Suppressor macrophage (primary cell): ENCODE measurements at places on chromosomes 12 and 14.
A peak's percentile ranks its signal among the peaks of the same experiment; 100 is the strongest.

DNA sequence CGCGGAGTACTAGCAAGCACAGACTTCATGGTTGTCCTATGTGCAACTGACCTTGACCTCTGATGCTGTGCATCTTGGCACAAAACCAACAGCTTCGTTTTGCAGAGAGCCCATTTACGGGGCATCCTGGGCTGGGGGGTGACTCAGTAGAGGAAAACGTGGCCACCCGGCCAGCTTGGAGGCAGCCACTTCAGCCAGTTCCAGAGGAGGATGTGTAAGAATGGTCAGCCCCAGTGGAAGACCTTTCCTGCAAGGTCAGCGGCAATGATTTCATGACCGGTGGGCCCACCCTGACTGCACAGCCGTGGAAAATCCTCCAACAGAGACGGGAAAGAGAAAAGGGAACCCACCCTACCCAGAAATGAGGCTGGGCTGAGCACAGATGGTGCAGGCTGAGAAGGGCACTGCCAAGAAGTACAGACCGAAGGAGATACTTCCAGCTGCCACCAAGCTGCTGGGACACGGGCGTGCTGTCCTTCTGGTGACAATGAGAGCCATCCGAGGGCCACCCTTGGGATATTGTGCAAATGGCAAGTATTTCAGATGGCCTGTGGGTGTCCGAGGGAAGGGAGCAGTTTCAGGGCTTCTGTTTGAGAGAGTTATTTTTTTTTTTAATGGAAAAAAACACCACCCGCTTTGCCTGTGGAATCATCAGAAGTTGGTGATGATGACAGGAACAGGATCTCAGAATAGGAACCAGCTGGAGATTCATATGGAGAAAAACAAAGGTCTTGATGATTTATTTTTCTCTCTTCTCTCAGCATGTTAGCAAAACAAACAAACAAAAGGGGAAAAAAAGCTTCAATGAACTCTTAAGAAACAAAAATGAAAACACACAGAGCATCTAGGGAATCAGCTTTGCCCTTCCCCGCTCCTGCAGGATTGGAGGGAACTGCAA lies 120.2 kb upstream of the RFLNA start:
- no peak for DNase-seq

GRCh38 chr12:62977418-62977817 lies 42.5 kb upstream of the PPM1H start:
- DNase-seq: no peak

DNA sequence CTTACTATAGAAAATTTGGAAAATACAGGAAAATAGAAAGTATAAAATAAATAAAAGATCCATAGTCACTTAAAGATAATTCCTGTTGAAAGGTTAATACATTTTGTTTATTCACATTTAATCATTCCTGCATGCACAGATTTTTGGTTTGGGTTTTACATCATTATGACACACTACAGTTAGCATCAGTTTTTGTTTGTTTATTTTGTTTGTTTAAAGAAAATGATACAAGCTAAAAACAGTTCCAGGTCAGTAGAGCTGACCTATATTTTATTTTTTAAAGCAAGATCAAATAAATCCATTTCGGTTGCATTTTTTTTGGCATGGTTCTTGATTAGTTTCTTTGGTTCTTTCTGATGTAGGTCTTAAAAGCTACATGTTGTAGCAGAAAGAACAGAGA lies 68.8 kb upstream of the CCDC91 start:
- DNase-seq: no peak

- DNase-seq: no peak
Measured at GRCh38 chr14:38578278-38578681, 322.4 kb upstream of the CLEC14A start.

DNA sequence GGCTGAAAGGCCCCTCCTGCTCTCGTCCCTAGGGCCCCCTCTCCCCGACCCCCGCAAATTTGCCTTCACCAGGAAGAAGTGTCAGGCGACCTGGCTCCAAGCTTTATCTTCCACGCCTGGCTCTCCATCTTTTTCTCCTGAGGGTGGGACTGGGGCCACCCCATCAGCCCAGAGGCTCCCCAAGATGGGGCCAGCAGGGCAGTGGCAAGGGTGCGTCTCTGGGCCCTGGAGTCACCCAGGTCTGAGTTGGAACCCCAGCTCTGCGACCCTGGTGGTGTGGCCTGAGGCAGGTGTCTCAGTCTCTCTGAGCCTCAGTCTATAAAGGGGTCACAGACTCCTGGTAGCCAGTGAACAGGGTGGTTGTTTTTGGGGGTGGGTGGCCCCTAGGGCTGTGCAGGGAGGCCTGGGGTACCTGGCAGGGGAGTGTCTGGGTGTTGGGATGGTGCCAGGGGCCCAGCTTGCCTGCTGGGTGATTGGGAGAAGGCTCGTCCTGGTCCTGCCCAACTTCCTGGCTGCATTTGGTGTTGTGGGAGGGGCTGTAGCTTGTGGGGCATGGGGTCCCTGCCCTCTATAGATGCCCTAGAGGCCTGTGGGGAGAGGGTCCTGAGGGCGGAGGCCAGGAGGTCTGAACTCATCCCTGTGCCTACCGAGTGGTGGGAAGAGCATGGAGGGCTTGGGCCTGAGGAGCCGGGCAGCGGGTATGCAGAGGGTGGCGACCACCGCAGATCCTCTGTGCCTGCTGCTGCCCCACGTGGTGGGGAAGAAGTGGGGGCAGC lies 7.6 kb downstream of the KIF26A start:
- DNase-seq: no peak

- DNase-seq: no peak
Measured at GRCh38 chr14:56100556-56100955, 17.7 kb upstream of the PELI2 start.

DNA sequence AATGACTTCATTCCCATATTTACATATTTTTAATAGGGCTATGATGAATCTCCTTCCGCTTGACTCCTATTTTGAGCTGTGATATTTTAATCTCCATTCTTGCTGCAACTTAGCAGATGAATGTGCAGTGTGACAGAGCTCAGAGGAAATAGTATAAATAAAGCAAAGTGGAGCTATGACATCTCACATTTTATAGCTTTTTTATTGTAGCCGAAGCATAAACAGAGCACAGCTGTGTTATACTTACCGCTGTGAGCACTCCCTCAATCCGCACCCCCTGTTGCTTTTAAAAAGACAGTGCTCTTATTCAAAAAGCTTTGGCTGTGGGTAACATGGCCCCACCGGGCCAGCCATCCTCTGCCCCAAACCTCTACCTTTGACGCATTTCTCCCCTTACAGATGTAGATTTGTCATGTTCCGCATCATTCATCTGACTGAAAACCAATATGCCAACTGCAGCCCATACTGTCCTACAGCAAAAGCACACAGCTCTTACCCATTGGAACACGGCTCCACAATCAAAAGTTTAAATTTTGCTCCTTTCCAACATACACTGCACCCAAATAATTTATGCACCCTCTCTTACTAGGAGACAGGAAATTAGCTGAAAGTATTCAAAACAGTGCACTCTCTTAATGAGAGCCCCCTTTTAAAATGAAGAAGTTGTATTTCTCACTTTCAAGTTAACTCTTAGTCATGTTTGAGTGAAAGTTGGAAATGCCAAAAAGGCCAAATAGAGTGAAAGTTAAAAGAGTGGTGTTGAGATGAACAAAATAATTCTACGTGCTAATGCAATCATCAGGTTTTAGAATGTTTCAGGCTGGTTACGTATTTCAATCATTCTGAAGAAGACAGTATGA lies 429.3 kb upstream of the SOX5 start:
- DNase-seq: no peak

- no peak for DNase-seq
Measured at GRCh38 chr14:30698463-30698862, 76.3 kb downstream of the SCFD1 start.

GRCh38 chr12:55922126-55922525 lies 5.6 kb downstream of the PYM1 start:
- DNase-seq: no peak

- no peak for DNase-seq
Measured at GRCh38 chr12:104138797-104139152, 765 bp upstream of the NFYB start.

DNA sequence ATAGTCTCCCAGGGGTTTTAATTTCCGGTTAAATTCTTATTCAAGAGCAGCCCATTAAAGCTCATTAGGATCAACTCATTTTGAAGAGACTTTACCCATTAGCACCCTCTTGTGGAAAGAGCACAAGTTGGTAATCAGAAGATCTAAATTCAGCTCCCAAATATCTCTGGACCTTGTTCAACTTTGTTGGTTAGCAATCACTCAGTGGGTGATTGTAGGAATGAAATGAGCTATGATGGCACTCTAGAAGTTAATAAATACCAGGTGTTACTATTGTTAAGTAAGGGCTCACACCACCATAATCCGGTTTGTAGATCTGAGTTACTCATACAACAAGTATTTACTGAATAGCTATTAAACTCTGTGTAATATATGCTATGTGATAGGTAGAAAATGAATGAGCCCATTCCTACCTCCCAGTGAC lies 42.9 kb downstream of the TRIP11 start:
- DNase-seq: peak; percentile 75

GRCh38 chr12:66066137-66066928 lies 64.2 kb downstream of the LLPH start:
- DNase-seq: no peak

DNA sequence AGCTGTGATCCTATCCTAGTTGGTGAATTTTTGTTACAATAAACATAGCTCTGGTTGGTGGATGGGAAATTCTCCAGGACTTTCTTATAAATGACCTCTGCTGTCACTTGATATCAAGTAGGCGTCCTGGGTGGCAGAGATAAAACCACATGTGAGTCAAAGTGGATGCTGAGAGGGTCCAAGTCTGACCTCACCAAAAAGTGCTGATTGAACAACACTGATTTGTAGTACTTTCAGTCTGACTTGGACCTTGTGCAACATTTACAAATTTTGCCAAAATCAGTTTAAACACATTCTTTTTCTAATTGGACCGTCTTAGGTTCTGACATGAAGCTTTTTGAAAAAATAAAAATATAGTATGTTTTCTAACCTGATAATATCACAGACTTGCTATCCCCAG lies 585.6 kb downstream of the GALC start:
- no peak for DNase-seq

DNA sequence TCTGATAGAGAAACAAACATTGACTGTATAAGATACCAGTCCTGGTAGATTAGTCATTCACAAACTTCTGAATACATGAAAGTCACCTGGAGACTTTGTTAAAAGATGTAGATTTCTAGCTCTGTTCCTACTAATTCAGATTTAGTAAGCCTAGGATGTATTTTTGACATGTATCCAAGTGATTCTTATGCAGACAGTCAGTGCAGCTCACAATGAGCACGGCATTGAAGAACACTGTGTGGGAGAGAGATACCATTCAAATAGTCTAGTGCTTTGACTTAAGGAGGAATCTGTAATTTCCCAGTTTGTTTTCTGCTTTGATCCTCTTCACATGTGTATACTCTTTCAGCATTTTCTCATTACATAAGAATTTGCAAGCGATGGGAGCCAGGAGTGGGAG lies 68.7 kb upstream of the STXBP6 start:
- DNase-seq: no peak

GRCh38 chr12:26298785-26299621 lies 103.6 kb downstream of the SSPN start:
- DNase-seq: peak; percentile 93

DNA sequence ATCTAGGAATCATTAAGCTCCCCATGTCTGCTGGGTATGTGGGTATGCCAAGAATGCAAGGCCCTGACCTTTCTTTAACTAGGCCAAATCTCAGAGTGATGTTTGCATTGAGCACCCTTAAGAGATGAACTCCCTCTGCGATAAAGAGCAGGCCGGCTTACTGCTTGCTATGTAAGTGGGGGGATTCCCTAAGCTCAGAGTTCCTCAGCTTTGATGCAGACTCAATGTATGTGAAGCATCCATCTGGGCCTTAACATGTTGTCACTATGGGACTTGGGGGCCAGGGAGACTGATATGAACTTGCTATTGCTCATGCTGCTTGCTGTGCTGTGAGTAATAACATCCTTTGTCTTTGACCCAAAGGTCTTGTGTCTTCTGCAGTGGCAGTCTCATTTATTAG lies 149.7 kb downstream of the C12orf75 start:
- no peak for DNase-seq

DNA sequence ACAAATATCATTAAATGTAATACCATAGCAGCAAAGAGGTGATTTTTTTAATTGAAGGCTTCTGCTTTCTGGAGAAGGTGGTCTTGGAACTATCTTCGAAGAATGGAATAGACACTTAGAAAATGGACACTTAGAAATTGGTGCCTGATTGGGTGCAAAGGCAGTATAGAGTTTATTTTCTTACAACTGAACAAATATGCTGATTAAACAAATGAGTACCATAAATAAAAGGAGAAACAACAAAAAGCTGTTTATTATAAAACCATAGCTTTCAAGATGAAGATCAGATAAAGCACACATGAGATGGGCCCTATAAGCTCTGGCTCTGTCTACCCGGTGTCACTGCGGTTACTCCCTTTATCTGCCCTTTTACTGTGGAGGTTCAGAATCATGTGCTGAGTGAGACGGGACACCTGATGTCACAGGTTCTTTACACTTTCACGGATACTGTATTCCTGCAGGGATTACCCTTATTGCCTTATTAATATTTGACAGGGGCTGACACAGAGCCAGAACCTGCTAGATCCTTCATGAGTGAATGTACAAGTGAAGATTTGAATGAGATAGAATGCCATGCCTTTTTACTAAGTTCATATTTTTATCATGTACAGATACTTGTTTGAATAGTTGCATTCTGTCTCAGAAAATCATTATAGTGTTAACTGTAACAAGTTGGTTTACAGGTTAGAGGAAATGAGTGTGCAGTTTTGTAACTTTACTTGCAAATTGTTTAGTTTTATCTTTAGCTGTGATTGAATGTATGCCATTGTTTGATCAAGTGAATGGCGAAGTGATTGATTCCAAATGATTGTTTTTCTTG lies 477.5 kb upstream of the RGS6 start:
- no peak for DNase-seq

DNA sequence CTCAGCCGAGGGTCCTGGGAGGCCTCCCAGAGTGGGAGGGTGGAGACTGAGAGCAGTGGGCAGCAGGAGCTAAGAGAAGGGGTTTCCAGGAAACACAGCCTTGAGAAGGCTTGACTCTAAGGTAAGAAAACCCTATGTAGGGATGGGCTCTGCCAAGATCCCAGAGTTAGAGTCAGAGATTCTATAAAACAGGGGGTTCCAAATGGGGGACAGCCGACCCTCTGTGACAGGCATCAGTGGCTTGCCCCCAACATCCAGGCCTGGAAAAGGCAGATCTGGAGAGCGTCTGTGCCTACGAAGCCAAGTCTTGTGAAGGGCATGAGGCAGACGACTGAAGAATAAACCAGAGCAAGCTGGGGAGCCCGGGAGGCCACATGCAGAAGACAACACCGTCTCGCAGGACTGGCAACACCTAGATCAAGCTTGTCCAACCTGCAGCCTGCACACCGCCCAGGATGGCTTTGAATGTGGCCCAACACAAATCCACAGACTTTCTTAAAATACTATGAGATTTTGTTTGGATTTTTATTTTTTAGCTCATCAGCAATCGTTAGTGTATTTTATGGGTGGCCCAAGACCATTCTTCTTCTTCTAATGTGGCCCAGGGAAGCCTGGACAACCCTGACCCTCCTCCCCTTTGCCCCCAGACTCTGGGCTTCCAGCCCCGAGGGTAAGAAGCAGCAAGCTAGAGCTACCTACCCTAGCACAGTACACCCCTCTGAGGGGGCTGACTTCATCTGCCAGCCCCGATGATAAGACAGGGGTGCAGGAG lies 42.1 kb downstream of the PRMT8 start:
- no peak for DNase-seq

GRCh38 chr14:23365732-23366425 lies 907 bp upstream of the EFS start:
- no peak for DNase-seq
